ENCODE measurements at places on chromosomes 6 and 20. TPM values are rescaled to one million over a fixed set of nuclear protein-coding genes. Genes with fewer than 3 reads are reported as not detected.

Gene LGSN
- total RNA-seq: not detected

Gene TRIM40
- total RNA-seq: not detected

Gene HLA-DQB1
- 12.3 TPM for total RNA-seq

Gene SPATS1
- not detected for total RNA-seq

Gene RIPPLY2
- not detected for total RNA-seq

Gene KCNK15
- total RNA-seq: 0.56 TPM

Gene DEFB124
- total RNA-seq: not detected

Gene TMEM244
- total RNA-seq: not detected

Gene ADGRF1
- total RNA-seq: not detected

Gene CCN2
- total RNA-seq: 90.7 TPM

Gene NMBR
- 0.67 TPM for total RNA-seq

Gene PET117
- total RNA-seq: 9.7 TPM

Gene MLN
- not detected for total RNA-seq

Gene SLC25A27
- total RNA-seq: 15.8 TPM

Gene SCGN
- total RNA-seq: 0.27 TPM

Gene SCRT2
- not detected for total RNA-seq
